HS-27A (cell line): ENCODE measurements at places on chromosomes 13 and 19.
A peak's percentile ranks its signal among the peaks of the same experiment; 100 is the strongest.

DNA sequence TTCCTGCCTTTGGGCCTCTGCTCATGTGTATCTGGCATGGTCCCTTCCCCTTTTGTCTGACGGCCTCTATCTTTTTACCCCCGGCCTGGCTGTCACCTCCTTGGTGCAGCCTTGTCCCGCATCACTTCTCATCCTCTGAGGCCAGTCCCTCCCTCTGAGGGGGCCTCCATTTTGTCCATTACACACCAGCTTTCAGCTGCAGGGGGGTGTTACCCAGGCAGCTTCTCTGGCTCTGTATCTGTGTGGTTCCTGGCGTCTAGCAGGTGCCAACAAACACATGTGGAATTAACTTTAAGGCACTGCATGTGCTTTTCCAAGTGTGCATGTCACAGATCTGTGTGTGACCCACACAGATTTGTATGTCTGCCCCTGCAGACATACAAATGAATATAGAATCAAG is 52.4 kb downstream of the LYL1 start:
- no peak for DNase-seq

DNA sequence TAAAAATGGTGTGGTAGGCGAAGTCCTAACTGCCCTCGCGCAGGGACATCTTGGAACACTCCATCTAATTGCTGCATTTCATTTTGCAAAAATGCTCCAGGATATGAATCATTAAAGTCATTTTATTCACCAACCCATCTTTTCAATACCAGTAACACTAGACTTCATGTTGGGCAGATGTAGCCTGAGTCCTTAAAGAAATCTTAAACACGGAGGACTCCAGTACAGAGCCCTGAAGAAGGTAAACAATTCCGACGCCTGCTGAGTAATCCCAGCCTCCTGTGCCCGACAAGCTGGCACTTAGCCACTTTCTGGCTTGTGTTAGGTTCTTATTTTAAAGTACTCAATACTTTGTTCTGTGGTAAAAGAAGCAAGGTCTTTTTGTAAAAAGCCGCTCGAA is 58.0 kb upstream of the IRS2 start:
- DNase-seq = no peak

DNA sequence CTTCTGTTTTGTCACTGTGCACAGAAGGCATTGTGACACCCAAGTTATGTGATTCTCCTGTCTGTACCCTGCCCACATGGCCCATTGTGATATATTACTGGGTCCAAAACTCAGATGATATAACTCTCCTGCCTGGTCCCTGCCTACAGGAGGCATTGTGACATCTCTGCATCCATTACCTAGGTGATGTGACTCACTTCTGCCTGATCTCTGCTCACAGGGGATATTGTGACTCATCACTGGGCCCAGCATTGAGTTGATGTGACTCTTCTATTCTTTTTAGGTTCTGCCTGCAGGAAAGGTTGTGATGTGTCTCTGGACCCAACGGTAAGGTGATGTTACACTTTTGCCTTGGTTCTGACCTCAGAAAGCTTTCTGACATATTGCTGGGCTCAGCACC is 67.9 kb upstream of the ZNF724 start:
- DNase-seq = no peak

DNA sequence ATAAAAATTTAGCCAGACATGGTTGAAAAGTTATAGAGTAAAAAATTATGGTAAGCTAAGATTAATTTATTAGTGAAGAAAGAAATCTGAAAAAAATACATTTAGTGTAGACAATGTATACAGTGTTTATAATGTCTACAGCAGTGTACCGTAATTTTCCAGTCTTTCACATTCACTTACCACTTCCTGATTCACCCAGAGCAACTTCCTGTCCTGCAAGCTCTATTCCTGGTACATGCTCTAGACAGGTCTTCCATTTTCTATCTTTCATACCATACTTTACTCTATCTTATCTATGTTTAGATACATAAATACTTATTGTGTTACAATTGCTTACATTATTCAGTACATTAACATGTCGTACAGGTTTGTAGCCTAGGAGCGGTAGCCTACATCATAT is 1387.8 kb upstream of the ATXN8OS start:
- no peak for DNase-seq

DNA sequence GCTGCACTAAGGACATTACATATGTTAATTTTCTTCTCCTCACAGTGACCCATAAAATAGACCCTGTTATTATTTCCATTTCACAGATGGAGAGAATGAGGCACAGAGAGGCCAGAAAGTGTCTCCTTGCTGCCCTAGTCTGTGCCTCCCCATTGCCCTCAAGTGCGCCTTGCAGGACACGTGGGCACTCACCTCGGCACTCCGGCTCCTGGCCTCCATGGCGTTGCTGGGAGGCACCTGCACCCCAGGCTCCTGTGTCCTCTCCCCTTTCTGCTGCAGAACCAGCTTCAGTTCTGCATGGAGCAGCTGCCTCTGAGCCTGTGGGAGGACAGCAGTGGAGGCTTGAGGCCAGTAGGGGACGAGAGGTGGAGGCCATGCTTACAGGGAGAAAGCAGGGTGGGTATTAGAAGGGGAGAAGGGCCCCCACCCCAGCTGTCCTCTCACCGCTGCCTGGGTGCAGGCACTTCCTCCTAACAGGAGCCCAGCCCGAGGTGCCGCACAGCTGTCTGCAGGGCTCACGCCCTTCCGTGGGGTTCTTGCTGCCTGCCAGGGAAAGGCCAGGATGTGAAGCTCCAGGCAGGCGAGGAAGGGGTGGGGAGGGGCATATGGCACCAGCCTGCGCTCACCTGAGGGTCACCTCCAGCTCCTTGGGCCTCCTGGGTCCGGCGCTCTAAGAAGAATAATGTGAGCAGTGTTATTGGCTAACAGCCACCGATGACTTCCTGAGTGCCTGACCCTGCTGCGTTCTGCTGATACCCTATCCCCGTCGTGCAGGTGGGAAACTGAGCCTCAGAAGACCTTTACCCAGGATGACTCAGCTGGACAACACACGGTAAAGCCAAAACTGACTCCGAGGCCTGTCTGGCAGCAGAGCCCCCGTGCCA is 5.2 kb downstream of the PRX start:
- DNase-seq = no peak

DNA sequence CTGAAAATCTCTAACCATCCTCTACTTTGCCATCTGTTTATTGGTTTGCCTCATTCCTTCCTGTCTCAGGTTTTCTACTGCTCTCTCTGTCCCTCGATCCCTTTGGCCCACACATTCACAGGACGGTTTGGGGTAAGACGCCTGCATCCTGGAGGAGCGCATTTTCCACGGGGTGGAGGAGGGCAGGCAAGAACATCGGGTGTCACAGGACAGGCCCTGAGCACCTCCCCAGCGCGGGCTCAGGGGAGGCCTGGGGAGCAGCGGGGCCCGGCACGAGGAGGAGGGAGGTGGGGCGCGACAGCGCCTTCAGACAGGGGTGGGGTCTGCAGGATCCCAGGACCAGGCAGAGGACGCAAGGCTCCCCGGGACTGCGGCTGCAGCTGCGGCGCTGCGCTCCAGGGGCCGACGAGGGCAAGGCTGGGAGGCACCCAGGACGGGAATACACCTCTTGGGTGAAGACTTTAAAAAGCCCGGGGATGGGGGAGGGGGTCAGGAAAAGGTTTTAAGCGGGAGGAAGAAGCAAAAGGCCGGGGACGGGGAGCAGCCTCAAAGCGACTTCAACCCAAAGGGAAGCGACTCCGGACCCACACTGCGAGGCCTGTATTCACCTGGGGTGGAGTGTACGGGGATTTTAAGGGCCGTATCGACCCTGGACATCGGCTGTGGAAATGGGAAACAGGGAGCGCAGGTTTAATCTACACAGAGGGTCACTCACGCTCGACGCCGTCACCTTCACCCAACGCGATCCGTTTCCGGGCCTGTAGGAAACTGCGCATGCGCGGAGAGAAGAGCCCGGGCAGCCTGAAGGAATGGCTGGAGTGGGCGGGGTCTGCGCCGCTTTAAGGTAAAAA is at the start of gene ZNF415:
ZNF415 (minus strand) TSS at position 770 of the 851 bp plus-strand sequence. CDS start 10,234 bp downstream, outside the sequence.
- DNase-seq = peak; percentile 75

DNA sequence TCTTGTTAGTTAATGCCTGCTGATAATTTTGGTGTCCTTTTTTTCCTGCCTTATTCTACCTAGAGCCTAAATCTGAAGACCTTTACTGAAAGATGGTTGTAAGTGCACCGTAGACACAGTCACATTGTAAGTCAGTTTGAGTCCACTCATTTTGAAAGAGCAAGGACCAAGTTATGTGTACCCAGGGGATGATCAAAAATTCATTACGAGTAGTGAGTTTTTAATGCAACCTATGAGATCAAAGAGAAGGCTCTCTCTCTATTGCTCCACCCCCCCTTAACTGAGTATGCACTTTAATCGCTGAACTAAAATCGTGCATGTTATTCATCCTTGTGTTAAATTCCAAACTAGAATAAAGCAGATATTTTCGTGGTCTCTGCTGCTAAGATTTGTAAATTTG is 1.8 kb downstream of the RAP2A start:
- no peak for DNase-seq

DNA sequence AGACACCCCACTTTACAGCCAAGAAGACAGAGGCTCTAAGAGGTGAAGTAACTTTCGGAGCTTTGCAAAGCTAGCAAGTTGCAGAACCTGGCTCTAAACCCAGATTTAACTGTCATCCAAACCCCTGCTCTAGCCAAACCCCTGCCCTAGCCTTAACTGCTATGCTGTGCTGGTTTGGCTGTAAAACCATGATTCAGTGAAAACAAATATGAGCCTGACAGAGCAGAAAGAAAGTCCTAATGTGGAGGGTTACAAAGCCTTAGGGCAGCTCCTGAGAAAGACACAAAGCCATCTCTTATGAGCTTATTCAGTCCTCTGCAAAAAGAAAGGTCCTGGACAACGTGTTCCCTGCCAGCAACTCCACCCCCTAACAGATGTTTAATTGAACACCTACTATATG is 172.8 kb downstream of the KATNAL1 start:
- no peak for DNase-seq

- no peak for DNase-seq
These were observed 185.8 kb downstream of the MZT1 start for GRCh38 chr13:72541674-72542073.

DNA sequence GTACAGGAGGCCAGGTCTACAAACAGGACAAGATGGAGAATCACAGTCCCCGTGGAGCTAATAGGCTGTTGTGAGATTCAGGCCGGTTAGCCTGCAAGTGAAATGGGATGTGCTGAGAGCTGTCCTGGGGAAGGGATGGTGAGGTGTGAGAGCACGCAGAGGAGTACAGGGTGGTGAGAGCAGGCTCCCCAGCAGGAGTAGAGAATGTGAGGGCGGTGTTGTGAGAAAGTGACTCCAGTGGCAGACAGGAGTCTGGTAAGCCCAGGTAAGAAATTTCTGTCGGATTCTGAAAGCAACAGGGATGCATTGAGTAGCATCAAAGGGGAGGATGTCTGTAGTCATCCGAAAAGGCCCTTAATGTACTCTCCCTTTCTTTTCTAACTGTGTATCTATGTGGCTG is 50.7 kb upstream of the GPR183 start:
- DNase-seq = no peak

DNA sequence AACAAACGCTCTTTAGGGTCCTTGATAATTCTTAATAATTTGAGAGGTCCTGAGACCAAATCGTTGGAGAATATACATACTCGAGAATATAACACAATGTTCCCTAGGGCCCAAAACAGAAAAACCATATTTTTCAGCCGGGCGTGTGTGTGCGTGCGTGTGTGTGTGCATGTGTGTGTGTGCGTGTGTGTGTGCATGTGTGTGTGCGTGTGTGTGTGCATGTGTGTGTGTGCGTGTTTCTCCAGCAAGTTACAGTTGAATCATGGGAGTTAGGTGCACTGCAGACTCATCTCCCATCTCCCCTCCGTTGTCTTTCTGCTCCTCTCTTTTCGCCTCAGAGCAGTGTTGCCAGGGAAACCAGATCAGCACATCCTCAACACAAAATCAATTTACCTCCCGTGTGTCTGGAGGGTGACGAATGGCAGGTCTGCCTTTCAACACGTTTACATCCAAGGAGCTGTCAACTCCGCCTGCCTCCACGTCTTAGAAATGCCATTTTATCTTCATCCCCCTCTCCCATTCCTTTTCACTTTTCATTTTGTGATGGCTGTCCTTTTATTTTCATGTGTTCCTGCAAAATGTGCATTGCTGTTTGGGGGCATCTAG is 8.3 kb upstream of the PNMA8B start:
- DNase-seq = no peak

GRCh38 chr13:51083706-51084105 is 27.4 kb downstream of the C13orf42 start:
- DNase-seq = no peak

- DNase-seq = no peak
These were observed 82.8 kb upstream of the MRI1 start for GRCh38 chr19:13681509-13681908.

GRCh38 chr19:15640904-15641597 is 354 bp downstream of the CYP4F3 start:
- DNase-seq = no peak

- DNase-seq = peak; percentile 62
These were observed 1019.5 kb downstream of the PCDH9 start for GRCh38 chr13:66210677-66211076.

- no peak for DNase-seq
These were observed 4.9 kb downstream of the CSNK1G2 start for GRCh38 chr19:1945899-1946298.

GRCh38 chr13:73715911-73716510 is 418.2 kb downstream of the KLF12 start:
- DNase-seq = no peak

- no peak for DNase-seq
These were observed 2.5 kb downstream of the KDM4B start for GRCh38 chr19:4971424-4971793.

DNA sequence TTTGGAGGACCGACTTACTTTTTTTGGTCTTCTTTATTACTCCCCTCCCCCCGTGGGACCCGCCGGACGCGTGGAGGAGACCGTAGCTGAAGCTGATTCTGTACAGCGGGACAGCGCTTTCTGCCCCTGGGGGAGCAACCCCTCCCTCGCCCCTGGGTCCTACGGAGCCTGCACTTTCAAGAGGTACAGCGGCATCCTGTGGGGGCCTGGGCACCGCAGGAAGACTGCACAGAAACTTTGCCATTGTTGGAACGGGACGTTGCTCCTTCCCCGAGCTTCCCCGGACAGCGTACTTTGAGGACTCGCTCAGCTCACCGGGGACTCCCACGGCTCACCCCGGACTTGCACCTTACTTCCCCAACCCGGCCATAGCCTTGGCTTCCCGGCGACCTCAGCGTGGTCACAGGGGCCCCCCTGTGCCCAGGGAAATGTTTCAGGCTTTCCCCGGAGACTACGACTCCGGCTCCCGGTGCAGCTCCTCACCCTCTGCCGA is 409 bp downstream of the FOSB start:
- no peak for DNase-seq

- DNase-seq = no peak
These were observed 53.0 kb downstream of the NLRP12 start for GRCh38 chr19:53771144-53771543.

- no peak for DNase-seq
These were observed 506.7 kb downstream of the KCTD12 start for GRCh38 chr13:76379341-76380105.

- no peak for DNase-seq
These were observed 4.5 kb downstream of the GNG8 start for GRCh38 chr19:46631481-46631880.

GRCh38 chr13:99220199-99220935 is 19.7 kb downstream of the UBAC2 start:
- no peak for DNase-seq
